IPS-NIHi11 (cell line): ENCODE measurements at places on chromosomes 13 and 19.

- DNase-seq: no peak
Observed at GRCh38 chr13:74017301-74018061, 116.7 kb downstream of the KLF12 start.

DNA sequence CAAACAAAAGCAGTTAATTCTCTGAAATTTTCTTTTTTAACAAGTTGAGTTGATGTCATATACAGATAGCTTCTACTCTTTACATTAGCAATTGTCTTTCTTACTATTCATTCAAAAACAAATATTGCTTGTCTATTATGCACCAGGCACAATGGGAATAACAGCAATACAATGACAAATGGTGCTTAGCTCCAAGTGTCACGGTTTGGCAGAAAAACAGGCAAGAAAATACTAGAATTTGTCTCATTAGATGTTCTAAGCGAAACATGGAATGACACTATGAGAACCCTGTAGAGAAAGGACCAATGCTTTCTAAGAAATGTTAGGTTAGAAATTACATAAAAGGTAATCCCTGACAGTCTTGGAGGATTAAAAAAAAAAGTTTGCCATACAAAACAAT, 187.6 kb downstream of the PCDH9 start:
- no peak for DNase-seq

GRCh38 chr19:37452500-37453245, 14.6 kb downstream of the ZNF569 start:
- no peak for DNase-seq

DNA sequence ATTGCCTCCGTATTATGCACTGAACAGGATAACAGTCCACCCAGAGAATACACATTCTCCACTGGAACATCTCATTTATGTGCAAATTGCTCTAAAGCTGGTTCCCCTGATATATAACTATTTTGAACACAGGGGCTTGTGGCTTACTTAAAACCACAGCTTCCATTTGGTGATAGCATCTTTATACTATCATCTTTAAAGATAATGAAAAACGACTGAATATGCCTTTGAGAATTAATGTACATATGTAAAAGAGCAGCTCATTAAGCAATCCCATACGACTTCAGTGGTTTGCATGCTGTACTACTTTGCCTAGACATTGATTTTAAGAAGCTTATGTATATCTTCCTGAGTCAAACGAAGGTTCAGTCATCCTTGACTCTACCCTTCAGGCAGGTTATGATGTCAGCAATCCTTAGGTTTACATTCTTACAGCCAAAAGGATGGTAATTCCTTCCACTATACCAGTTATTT, 40.8 kb downstream of the BRD4 start:
- DNase-seq: no peak

DNA sequence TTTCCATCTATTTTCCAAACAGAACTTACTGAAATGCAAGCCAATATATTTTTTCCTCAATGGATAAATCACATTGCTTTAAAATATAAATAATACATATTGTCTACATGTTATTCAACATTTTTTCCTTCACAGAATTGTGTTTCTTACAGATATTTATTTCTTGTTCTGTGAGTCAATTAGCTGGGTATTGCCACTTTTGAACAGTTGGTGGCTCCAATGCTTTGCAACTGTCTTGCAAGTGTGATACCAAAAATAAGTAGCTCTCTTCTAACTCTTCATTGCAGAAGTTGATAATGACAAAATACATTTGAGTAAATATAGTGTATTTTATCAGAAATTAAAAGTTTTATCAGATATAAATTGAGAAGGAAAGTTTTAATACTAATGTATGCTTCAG, 17.1 kb upstream of the GPC5 start:
- DNase-seq: no peak

GRCh38 chr13:113374511-113375175, 10.7 kb upstream of the GRTP1 start:
- DNase-seq: no peak

GRCh38 chr13:49219647-49220035, 497 bp upstream of the MLNR start:
- no peak for DNase-seq

DNA sequence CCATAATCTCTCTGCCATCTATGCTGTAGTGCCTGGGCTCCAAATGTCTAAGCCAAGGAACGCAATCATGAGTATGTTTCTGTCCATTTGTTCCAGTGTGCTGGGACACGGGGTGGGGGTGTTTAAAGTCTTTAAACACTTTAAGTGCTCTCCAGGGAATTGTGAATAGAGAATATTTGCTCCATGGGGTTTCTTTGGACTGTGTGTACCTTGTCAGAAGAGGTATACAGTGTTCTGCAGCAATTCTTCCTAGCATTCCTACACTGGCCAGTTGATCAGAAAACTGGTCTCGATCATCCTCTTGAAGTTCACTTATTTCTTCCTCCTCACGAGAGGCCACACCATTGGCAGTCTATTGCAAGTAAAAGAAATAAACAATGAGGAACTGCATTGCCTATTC, 35.1 kb upstream of the EEF1AKMT1 start:
- DNase-seq: no peak

GRCh38 chr19:16016226-16017137, 59.8 kb upstream of the TPM4 start:
- no peak for DNase-seq

GRCh38 chr13:90683711-90684131, 663.8 kb upstream of the MIR17HG start:
- no peak for DNase-seq

GRCh38 chr13:99467764-99468163, 33.5 kb upstream of the TM9SF2 start:
- no peak for DNase-seq

DNA sequence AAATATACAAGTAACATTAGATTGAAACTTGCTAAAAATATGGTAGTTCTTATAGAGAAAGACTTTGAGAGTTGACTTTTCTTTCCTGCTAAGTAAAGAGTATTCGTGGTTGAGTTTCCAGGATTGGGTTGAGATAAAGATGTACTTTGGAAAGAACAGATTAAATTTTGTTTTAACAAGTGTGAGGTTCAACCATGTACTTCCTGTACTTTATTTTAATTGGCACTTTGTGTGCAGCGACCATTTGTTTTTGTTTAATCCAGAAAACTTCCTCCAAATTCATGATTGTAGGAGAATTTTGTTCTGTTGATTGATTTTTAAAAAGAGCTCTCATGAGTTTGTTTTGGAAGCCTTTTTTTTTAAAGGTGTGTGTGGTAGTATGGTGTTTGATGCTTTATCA, 46.9 kb downstream of the PAN3 start:
- DNase-seq: no peak

DNA sequence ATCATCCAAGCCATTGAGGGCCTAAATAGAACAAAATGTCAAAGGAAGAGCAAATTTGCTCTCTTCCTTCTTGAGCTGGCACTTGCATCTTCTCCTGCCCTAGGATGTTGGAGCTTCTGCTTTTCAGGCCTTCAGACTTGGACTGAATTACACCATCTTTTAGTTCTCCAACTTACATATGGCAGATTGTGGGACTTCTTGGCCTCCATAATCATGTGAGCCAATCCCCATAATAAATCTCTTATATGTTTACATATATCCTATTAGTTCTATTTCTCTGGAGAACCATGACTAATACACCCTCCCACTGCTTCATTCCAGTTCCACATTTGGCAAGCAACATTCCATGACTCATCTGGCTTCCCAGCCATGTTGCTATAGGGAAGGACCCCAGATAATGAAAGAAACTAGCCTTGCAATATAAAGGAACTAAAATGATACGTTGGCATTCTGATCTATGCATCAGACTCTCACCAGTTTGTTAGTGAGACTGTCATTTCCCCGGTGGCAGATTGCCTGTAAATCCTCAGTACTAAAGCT, 11.0 kb upstream of the ACOD1 start:
- no peak for DNase-seq

- no peak for DNase-seq
Observed at GRCh38 chr13:24899601-24900000, 135.6 kb downstream of the RNF17 start.

GRCh38 chr19:42115219-42115618, 17.0 kb downstream of the POU2F2 start:
- no peak for DNase-seq

- no peak for DNase-seq
Observed at GRCh38 chr13:47484548-47484947, 516.5 kb downstream of the SUCLA2 start.

DNA sequence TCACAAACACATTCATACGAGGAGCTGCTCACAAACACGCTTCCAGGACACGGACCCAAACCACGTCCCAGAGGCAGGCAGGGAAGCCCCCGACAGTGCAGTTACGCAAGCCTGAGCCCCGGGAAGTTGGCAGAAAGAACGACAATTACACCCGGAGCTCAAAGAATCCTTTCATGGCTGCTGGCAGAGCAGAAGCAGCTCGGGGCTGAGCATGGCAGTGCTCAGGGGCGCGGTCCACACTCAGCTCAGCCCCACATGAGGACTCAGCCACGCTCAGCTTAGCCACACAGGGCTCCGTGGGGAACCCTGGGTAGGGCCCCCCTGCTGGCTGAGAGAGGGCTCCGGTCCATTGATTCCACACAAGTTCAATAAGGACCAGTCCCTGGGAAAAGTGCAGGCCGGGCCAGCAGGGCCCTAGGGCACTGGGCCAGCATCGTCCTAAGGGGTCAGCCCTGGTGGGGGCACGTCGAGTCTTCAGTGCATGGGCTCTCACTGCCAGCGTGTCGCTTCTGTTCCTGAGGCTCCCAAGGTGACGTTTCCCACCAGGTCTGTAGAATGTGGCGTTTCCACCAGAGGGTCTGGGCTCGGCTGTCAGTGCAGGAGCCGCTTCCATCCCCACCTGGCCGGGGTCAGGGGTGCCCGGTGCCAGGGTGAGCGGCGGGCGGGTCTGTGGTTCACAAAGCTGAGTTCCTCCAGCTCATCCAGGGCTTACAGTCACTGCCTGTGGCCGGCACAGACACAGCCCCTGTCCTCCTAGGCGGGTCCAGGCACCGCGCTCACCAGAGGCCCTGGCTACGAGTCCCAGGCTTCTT, 23.1 kb downstream of the GAS6 start:
- DNase-seq: no peak

DNA sequence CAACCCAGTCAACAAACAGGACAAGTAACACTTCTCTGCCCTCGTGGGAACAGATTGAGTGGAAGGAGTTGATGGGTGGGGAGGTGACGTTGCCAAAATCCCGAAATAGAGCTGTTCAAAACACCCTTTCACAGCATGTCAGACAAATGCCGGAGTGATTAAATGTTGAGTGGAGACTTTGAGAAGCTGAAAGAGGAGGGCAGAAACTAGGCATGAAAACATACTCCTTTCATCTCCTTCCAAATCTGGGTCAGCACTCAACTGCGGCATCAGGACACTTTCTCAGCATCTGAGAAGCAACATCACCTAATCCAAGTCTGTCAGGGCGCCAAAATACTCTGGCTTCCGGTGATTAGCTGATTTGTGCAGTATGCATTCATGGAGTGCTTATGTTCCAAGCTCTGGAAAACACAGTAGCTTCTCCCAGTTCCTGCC, 51.5 kb upstream of the MRI1 start:
- no peak for DNase-seq

GRCh38 chr13:92137520-92137919, 739.1 kb downstream of the GPC5 start:
- no peak for DNase-seq

DNA sequence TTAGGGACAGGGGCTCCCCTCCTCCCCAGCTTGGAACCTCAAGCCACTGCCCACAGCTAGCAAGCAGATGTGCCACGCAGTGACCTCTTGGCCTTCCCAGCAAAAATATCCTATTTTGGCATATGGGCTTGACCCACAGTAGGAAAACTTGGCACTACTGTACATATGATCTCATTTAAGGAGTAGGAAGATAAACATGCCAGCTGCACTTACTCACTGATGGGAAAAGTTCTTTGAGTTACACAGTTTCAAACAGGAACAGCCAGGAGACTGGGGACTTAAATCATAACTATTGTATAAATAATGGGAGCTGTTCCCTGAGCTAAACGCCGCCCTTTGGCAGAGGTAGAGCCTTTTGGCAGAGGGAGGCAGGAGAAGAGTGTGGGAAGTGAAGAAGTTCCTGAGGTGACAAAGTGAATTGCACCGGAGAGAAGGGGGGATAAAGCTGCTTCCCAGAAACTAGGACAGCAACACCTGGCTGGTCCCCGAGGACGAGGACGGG, 6.1 kb downstream of the SACS start:
- DNase-seq: no peak

DNA sequence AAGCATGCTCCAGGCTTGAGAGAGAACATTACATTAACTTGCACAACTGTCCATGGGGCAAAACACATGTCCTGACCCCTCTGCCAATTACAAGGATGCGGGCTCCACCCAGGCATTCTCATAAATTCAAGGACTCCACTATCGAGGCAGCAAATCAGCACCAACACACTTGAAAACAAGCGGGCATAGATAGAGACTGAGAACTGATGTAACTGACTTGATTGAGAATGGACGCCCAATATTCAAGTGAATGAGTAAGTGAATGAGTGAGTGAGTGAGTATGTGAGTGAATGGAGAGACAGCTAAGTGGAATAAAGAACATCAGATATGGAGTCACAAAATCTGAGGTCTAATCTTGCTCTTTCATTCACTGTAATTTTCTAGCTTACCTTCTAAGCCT, 75.0 kb upstream of the VSTM2B start:
- no peak for DNase-seq

- peak; percentile 72 for DNase-seq
Observed at GRCh38 chr13:99805361-99805760, 166.2 kb downstream of the ZIC5 start.

GRCh38 chr13:78022164-78022877, 103.7 kb upstream of the EDNRB start:
- no peak for DNase-seq

- DNase-seq: no peak
Observed at GRCh38 chr19:1668486-1669270, 16.3 kb upstream of the TCF3 start.

DNA sequence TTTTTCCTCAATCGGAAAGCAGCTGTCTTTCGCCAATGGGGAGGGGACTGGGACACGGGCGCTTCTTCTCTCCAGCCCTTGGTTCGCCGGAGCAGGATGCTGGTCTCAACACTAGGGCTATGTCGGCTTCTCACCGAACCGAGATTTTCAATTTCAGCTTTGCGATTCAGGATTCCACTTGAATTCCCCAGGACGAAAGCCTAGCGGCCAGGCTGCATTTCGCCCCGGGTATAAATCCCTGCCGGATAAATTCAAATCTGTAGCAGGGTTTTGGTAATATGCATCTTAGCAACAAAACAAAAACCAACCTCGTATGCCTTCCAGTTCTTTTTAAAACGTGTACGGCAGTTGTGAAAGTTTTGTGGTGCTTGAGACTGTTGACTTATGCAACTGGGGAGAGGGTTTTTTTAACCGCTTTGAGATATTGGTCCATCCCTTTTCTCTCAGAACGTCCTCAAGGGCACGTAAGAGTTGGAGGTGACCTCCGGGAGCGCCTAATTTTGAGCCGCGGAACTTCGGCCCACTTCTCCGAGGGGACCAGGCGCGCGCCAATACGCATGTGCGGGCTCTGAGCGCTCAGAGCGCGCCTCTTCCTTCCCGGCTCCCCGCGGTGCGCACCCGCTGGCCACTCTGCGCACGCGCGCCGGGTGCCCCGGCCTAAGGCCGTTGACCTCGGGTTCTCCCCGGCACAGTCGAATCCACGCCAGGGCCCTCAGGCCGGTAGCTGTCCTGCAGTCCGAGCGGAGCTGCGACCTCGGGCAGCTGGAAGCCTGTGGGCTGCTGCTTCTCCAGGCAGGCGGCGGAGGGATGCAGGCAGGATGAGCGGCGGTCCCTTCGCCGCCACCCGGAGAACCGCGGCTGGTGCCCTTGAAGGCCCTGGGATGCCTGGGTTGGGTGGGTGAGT, 7.6 kb downstream of the POU4F1 start:
- peak; percentile 60 for DNase-seq
